ENCODE measurements at places on chromosomes 7 and 10.

GRCh38 chr10:49741108-49741995 is 20.8 kb downstream of the OGDHL start:
- no peak for DNase-seq

DNA sequence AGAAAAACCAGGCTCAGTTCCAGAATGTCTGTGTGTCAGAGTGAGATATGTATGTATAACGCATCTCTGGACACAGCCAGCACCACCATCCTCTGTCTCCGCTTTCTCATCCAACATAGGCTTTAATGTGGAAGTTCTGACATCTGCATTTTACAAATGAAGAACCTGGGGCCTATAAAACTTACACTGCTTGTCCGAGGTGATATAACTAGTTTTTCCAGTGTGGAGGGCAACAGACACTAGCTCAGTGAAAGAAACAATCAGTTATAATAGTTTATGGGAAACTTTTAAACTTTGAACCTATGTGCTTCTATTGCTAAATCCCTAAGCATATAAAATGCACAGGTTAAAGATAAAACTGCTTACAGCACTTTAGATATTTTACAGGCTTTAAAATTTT is 208.7 kb downstream of the CRPPA start:
- DNase-seq = no peak

DNA sequence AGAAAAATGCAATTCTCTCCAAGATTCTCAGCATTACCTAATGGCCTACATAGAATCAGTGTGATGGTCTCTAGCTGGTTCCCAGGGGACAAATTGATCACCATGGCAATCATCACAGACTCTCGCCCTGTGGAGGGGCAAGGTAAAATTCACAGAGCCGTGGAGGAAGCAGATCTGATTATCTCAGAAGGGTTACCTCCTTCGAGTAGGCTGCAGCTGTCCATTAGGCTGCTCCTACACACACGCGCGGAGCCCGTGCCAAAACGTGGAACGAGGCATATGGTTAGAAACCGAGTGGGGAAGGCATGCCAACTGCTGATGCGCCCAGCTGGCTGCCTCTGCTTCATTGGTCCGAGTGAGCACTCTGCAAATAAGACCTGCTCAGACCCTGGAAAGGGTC is 52.8 kb upstream of the PTER start:
- DNase-seq = no peak

- no peak for DNase-seq
Observed at GRCh38 chr10:59176241-59177030, at the start of gene PHYHIPL. Gene PHYHIPL (plus strand): TSS chr10:59176643. CDS start chr10:59176854, 211 bp downstream.

DNA sequence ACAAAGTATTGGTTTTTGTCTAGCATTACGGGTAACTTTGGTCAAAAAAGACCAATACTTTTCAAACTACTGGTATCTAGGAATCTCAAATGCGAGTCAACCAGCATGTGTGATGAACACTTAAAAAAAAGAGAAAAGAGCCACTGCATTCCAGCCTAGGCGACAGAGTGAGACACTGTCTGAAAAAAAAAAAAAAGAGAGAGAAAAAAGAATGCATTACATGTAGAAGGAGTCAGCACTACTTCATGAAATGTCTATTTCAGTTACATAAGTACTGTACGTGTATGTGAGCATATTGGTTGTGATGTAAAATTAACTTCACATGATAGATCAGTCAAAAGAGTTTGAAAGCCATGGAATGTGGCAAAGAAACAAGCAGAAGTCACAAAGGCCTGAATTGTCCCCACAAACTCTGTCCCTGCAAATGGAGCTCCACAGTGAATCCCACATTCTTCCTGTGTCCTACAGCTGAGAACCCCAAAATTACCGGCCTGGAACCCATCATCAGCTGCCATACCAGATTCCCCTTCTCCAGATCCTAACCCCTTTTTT is 1.6 kb downstream of the DENND11 start:
- DNase-seq = no peak
